Activated naive CD8-positive, alpha-beta T cell treated with anti-CD3 and anti-CD28 coated beads for 36 hours (primary cell): ENCODE measurements at places on chromosomes 3 and 15. TPM values are rescaled to one million over a fixed set of nuclear protein-coding genes. Genes with fewer than 3 reads are reported as not detected.

DNA sequence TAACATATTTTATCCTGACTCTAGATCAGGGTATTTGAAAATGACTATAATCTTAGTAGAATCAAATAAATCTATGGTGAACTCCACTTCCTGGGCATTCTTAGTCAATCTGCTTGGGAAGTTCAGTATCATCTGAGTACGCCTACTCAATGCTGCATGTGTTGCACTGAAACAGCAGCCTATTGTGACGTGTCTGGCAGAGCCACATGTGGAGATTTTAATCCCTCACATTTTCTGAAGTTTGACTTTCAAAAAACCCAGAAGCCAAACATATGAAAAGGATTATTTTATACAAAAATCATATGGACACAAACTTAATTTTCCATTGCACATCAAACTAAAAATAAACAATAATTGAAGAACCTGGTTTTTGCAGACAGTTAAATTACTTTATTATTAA is 798.3 kb downstream of the ROBO1 start:
- no peak for DNase-seq

Gene C3orf22
- not detected for total RNA-seq

Gene ERICH6
- total RNA-seq, result not detected

GRCh38 chr3:194588236-194588635 is 45.0 kb downstream of the TMEM44 start:
- no peak for DNase-seq

Gene TNNC1
- 4.2 TPM for total RNA-seq

DNA sequence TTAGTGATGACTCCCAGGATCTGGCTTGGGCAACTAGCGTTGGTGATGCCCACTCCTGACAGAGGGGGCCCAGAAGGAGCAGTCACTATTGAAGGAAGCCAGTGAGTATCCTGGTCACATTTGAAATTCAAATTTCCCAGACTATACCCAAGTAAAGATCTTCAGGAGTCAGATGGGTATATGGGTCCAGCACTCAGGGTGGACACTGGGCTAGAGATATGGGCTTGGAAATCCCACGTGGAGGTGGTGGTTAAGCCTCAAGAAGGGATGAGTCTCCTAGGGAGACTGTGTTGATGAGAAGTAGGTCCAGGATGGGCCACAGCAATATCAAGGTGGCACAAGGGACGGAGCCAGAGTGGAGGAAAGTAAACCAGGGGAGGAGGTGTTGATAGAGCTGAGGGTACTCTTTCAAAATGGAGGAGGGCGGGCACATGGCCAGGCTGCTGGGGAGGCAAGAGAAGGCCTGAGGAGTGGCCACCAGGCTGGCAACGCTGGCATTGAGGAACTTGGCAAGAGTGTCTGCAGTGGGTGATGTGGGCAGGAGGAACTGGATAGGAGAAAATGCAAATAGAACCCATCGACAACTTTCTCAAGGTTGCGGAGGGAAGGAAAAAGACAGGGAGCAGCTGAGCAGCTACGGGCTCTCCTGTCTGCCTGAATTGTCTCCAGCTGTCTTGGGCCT is 3.7 kb upstream of the SLCO2A1 start:
- DNase-seq, result no peak

DNA sequence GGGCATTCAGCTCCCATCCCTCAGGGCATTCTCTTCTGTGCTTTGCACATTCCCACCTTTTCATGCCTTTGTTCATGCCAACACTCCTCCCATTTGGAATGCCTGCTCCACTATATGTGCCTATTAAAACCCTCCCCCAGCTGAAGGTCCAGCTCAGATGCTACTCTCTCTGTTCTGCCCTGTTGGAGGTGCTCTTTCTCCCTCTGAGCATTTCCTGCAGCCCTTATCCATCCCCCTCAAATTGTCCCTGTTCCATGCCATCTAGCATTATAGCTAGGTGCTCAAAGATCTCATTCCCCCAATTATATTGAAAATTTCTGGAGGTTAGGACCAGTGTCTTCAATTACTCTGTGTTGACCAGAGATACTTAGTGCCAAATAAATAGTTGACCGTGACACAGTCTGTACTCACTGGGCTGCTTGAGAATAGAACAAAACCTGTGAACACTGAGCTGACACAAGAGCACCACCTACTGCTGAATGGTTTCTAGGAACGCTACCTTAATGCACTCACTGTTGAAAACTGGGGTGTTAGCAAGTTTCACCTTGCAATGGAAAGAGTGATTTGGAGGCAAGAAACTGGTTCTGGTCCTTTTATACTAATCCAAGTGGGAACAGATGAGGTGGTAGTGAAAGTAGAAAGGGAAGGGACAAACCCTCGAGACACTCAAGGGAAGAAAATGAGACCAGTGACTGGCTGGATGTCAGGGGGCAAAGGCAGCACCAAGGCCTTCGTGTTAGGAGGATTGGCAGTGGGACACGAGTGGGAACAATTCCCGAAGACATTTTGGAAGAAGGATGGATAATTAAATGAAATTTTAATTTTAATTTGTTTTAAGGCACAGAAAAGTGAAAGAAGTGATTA is 289.8 kb upstream of the ROPN1 start:
- no peak for DNase-seq

- DNase-seq, result no peak
Measured at GRCh38 chr15:35308802-35309201, 223.7 kb upstream of the NANOGP8 start.

GRCh38 chr3:131047582-131047981 is 20.9 kb downstream of the NEK11 start:
- DNase-seq, result no peak

GRCh38 chr3:150091626-150092025 is 120.9 kb upstream of the PFN2 start:
- no peak for DNase-seq

Gene TGM5
- 0.38 TPM for total RNA-seq

DNA sequence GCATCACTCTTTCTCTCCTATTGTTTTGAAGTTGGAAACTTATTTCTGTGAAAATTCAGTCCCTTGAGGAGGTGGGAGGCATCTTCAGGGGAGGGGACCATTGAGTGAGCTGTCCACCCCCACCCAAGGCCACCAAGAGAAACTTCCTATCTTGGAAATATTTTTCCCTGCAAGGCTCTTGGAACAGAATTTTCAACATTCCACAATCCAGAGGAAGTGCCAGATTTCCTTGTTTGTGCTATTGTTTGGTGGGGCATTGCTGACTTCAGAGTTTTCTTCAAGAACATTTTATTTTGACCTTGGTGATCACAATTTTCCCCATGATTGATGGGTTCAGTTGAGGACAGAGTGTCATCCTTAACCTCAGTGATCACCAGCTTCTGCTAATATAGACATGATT is 12.0 kb downstream of the DNASE1L3 start:
- DNase-seq, result no peak

Gene MGLL
- 0.29 TPM for total RNA-seq

GRCh38 chr3:4754180-4755086 is 224.8 kb upstream of the BHLHE40 start:
- DNase-seq, result peak; percentile 14

Gene GPR171
- total RNA-seq, result 131 TPM

Gene COL6A5
- not detected for total RNA-seq

Gene TRA2B
- total RNA-seq, result 291 TPM

DNA sequence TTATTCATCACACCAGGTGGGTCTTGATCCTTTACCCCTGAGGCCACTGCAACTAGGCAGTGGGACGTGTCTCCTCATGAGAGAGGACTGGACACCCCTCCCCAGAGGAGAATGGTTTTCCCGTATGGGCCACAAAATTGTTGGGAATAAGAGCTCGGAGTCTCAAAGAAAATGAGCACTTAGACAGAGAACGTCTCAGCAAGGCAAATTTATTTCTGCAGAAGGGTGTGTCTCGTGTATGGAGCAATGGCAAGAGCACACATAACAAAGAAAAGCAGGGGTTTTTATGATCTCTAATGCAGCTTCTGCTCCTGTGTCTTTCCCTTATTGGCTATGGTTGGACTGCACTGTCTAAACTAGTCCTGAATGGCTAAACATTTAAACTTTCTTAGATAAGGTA is 803.5 kb downstream of the PLOD2 start:
- DNase-seq, result no peak

DNA sequence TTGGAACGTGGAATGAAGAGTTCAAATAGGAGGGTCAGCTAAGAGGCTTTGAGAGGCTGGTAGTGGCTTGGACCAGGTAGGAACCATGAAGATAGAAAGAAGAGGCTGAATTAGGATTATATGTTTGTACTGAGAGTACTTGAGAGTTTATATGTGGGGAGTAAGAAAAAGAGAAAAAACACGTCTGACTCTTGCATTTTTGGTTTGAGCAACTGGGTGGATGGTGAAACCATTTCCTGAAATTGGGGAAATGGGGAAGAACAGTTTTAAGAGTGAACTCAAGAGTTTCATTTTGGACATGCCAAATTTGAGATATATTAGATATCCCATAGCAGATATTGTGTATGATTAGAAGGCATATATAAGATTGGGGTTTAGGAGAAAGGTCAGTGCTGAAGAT is 92.9 kb upstream of the TNIK start:
- no peak for DNase-seq

Gene SUSD5
- not detected for total RNA-seq

DNA sequence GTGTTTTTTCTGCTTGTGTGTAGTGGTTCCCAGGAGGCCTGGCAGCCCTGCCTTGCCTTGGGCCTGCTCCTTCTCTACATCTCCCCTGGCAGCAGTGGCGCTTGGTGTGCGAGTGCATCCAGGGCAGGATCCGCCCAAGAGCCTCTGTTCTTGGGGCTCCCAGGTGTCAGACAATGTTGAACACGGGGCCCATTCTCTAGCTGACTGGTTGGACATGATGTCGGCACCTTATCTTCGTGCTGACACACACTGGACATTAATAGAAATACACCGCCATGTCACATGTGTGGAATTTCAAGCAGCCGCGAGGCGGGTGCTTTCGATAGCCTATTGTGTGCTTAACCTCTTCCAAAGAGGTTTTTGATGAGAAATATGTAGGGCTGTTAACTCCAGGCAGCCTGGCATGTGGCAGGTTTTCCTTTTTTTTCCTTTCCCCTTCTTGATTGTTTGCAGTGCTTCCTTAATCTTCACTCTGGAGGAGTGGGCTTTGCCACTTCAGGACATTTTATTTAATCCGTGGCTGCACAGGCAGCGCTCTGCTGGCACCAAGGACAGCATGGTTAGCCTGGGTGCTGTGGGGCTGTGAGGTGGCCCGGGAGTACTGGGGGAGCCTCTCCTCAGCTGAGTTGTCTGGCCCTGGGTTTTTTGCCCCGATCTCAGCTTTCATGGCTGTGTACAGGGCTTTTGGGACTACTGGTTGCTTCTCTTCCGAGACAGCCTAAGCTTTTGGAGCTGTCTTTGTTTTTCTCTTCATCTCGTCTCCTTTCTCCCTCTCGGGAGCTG is 42.5 kb downstream of the CHCHD6 start:
- no peak for DNase-seq

DNA sequence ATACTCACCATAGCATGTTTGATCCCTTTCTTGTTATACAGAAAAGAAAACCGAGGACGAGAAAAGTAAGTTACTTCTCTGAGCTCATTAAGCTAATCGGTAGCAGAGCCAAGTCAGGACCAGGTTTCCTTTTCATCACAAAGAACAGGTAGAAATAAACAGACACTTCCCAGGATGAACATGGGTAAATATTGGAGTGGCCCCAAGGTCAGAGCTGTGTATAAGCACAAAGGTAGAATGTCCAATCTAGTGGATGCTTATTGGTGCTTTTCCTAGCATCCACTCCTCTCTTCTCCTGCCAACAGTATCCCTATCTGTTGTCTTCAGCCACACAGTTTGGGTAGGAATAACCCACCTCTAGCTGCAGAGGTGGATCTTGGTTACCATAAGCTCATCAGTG is 52.8 kb upstream of the THUMPD3 start:
- DNase-seq, result no peak

Gene EIF4A2
- 446 TPM for total RNA-seq
